ENCODE measurements at places on chromosomes 2 and 18.

GRCh38 chr18:13217971-13218367 lies 591 bp upstream of the LDLRAD4 start:
- DNase-seq: peak; percentile 63

DNA sequence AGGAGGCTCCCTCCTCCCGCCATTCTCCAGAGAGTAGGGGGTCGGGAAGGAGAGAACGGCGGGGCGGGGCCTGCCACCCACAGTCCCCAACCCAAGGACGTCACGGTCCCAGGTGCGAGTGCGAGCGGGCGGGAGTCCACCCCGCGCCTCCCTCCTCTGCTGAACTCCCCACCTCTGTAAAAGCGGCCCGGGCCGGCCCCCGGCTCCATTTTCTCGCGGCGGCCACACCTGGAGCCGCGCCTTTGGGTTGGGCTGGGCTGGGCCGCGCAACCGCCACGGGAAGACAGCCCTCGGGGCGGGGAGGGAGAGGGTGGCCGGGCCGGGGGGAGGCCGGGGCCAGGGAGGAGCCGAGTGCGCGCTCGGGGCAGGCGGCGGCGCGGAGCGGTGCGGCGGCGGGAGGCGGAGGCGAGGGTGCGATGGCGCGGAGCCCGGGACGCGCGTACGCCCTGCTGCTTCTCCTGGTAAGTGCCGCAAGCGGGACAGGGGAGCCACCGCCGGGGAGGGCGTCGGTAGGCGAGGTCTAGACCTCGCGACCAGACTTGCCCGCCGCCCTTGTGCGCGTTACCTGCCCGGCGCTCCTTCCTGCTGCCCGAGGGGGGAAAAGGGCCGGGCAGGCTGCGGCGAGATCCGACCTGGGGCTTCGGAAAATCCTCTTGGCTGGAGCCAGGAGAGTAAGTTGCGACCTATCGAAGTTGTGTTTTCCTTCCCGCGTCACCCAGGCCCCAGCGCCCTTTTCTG lies at the start of gene DSG2:
Gene DSG2, plus strand, starts transcription at position 342 of the 738 bp plus-strand sequence. Its CDS starts 75 bp downstream, at position 417.
- DNase-seq: peak; percentile 90

- DNase-seq: no peak
These were observed 564.3 kb downstream of the CMPK2 start for GRCh38 chr2:6301426-6301825.

GRCh38 chr2:169933124-169933711 lies 106.0 kb downstream of the UBR3 start:
- no peak for DNase-seq

DNA sequence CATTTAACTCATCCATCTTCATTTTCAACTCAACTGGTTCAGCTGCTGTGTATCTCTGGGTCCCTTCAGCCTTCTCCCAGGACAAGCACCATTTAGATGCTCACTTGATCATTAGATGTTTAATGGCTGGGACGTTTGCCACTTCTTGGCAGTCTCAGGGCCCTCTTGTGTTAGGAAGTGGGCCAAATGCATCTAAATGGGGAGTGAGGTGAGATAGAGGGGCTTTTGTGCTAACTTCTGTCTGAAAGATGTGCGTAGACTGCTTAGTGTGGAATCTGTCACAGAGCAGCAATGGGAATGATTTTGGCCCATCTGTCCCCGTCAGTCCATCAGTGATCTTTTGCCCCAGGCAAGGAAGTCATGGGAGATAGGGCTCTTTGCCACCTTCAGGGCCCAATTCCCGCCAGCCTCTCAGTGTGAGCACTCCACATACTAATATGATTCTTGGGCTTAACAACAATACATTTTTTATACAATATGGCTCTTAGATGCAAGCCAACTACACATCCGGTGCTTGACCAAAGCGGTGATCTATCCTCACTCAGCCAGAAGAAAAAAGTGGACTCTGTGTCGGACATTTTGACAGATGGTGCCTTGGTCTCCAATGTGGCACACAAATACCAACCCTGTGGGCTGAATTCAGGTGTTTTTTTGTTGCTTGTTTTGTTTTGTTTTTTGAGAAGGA lies 95.7 kb upstream of the EPC2 start:
- no peak for DNase-seq

- no peak for DNase-seq
These were observed 84.2 kb downstream of the GAREM1 start for GRCh38 chr18:32386471-32386870.

DNA sequence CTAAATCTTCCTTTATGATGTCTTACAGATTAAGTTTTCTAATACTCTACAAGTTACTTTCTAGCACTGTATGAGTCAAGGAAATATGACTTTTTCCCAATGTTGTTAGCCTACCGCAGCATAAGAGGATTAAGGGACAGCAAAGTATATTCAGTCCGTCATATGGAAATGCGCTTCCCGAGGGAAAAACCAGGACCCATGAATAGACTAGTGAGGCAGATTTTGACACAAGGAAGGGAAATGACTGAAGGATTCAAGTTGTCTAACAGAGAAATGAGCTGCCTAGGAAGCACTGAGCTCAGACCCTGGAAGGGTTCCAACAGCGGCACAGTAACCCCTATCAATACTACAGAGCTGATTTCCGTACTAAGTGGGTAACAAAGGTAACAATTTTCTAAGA lies 12.0 kb downstream of the SEPTIN10 start:
- no peak for DNase-seq
